Mesothelial cell of epicardium (in vitro differentiated cells): ENCODE measurements at places on chromosomes 5 and 9. TPM values are rescaled to one million over a fixed set of nuclear protein-coding genes. Genes with fewer than 3 reads are reported as not detected.

GRCh38 chr5:132294728-132295504 is 722 bp downstream of the SLC22A4 start:
- H3K27me3 ChIP-seq = peaks cover 17% of the 10 kb centered on the region
- H3K36me3 ChIP-seq = no peaks in the 10 kb centered on the region
- H3K4me1 ChIP-seq = peaks cover 24% of the 10 kb centered on the region
- peak overlapping the region; percentile 88 for H3K27ac ChIP-seq

DNA sequence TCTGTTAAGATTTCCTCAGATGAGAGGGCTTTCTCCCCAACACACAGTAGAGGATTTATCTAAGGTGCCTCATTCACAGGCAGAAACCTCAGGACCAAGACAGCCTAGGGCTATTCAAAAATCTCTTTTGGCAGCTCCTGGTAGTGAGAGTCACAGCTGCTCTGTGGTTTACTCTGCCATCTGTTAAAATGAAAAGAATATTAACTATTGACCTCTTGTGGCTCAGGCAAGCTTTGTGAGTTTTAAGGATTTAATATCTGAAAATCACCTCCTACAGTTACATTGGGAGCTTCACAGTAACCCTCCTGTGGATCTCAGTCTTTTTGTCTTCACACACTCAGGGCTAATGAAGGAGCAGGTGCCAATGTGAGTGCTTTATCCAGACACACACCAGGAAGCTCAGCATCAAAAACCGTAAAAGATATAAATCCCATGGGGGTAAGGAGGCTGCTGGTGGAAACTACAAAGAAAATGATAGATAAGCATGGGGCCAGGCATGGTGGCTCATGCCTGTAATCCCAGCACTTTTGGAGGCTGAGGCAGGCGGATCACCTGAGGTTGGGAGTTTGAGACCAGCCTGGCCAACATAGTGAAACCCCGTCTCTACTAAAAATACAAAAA is 29.7 kb downstream of the PPP1R2B start:
- H3K4me1 ChIP-seq = no peaks in the 10 kb centered on the region
- no peaks in the 10 kb centered on the region for H3K36me3 ChIP-seq
- no peak for DNase-seq
- peaks cover 30% of the 10 kb centered on the region for H3K27me3 ChIP-seq

GRCh38 chr9:114938687-114939575 is 8.5 kb upstream of the TNFSF8 start:
- H3K27me3 ChIP-seq = no peaks in the 10 kb centered on the region
- H3K36me3 ChIP-seq = no peaks in the 10 kb centered on the region
- H3K4me1 ChIP-seq = peaks cover 16% of the 10 kb centered on the region
- H3K4me3 ChIP-seq = no peak overlapping the region
- DNase-seq = no peak

- H3K27me3 ChIP-seq = no peaks in the 10 kb centered on the region
- H3K4me1 ChIP-seq = peaks cover 29% of the 10 kb centered on the region
- H3K27ac ChIP-seq = no peak overlapping the region
- no peak overlapping the region for H3K4me3 ChIP-seq
Observed at GRCh38 chr5:57850109-57850508, 367.5 kb upstream of the ACTBL2 start.

DNA sequence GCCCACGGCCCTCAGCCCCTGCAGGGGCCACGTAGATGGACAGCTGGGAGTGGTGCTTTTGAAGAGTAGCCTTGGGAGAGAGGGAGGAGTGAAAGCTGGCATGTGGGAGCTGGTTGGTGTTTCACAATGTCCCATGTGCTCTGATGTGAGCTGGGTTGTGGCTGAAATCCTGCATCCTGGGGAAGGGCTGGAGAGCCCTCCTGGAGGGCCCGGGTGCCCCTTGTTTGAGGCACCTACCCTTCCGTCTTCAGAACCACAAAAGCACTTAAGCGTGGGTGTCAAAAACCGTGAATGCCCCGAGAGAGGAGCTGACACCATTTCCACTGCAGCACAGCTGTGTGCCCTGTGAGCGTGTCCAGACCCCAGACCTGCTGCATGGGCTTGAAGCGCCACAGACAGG is 199.1 kb upstream of the ZNF618 start:
- no peaks in the 10 kb centered on the region for H3K36me3 ChIP-seq
- peaks cover 6% of the 10 kb centered on the region for H3K4me1 ChIP-seq
- H3K27ac ChIP-seq = no peak overlapping the region
- no peak overlapping the region for H3K4me3 ChIP-seq
- no peak for DNase-seq
- H3K27me3 ChIP-seq = peaks cover 40% of the 10 kb centered on the region

- H3K4me3 ChIP-seq = no peak overlapping the region
- no peak overlapping the region for H3K27ac ChIP-seq
- peaks cover 6% of the 10 kb centered on the region for H3K4me1 ChIP-seq
- H3K27me3 ChIP-seq = peaks cover 62% of the 10 kb centered on the region
- DNase-seq = no peak
- H3K36me3 ChIP-seq = no peaks in the 10 kb centered on the region
Observed at GRCh38 chr9:34385561-34386230, 9.0 kb upstream of the MYORG start.

DNA sequence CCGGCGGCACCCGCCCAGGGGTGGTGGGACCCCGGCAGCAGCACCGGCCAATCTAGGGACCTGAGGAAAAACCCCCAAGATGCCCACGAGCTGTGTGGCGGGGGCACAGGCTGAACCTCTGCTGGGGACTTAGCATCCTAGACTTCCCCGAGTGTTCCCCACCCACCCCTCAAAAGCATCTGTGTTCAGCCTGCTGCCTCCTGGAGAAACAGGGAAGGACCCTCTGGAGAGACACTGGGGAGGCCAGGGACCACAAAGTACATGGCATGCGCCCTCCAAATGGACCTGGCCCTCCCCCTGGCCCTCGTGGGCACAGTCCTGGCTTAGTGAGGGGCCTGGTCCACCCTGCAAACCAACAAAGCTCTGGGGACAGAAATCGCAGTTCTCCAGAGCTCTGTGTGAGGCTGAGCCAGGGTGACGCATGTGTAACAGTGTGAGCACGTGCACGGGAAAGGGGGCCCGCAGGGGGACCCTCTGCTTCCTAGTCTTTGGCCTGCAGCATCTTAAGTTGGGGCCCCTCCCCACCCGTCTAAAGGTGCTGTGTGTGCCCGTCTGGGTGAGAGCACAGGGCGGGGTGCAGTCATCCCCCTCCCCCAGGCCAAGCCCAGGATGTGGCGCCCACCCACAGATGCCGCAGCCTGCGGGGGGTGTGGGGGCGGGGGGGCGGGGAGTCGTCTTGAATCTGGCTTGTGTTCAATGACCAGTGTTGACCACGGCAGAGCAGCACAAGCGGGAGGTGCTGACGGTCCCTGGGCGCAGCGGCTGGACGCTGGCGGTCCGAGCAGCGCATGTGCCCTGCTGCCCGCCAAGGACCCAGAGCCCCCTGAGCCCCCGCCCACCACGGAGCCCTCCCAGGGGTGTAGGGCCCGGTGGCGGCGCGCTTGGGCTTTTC is 672 bp upstream of the KCNT1 start:
- H3K4me1 ChIP-seq = peaks cover 1% of the 10 kb centered on the region
- no peaks in the 10 kb centered on the region for H3K36me3 ChIP-seq
- peaks cover 38% of the 10 kb centered on the region for H3K27me3 ChIP-seq
- H3K4me3 ChIP-seq = no peak overlapping the region
- no peak for DNase-seq

DNA sequence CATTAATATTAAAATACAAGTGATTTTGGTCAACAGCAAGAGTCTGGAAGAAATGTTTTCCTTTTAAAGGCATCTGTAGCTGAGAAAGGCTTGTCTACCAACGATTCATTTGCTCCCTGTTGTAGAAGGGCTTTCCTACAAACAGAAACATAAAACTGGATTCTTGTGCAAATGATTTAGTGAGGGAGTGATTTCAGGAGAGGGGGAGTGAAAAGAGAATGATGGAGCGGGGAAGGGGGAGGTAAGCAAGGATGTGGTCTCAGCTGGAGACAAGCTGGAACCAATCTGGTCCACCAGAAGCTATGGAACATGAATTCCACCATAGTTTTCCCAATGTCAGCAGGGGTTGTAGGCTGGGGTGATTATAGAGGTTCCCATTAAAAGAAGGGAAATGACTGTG is 196.3 kb downstream of the FBXO4 start:
- H3K4me1 ChIP-seq = no peaks in the 10 kb centered on the region
- no peaks in the 10 kb centered on the region for H3K27me3 ChIP-seq
- H3K4me3 ChIP-seq = no peak overlapping the region

DNA sequence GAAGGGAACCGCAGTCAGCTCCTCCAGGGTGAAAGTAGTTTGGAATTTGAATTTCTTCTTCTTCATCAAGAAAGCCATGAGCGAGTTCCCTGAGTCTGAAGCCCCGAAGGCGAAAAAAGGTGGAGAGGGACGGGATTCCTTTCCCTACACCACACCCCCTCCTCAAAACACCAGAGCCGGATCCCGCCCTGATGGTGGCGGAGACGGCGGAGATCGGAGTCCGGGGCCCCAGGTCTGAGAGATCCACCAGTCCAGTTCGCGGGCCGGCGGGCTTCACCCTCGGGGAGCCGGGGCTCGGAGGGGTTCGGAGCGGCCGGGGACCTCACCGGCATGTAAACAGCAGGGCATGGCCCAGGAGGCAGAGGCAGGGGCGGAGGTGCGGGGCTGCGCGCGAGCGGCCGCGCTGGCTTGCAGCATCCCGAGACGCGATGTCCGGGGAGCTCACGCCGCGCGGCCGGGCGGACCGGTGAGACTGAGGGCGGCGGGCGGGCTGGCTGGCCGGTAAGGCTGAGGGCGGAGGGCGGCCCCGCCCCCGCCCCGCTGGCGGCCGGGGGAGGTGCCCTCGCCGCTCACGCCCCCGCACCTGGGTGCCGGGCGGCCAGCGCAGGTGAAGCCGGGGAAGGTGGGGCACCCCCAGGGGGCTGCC is 606 bp downstream of the EEIG1 start:
- DNase-seq = no peak
- peaks cover 49% of the 10 kb centered on the region for H3K4me1 ChIP-seq

DNA sequence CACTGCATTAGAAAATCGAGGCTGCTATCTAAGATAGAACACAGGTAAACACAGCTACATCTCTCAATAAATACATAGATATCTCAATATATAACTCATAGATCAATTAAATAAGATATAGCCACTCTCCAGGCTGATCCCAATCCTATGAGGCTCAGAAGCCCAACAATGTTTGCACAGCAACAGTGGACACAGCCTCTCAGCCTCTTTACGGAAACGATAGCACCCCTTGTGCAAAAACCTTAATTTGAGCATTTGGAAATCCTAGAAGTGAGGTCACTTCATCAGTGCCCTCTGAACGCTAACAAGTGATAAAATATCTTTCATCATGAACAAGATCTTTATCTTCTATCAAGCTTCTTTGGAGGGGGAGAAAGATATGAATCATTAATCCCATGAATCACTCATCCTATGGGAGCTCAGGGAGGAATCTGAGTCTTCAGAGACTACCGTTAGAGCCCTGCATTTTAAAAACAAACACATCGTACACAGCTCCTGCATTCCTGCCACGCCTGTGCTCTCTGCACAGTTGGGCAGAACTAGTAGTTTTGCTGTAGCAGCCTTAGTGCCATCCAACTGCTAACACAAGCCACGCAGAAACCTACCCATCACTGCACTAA is 71.4 kb downstream of the MED27 start:
- peaks cover 45% of the 10 kb centered on the region for H3K4me1 ChIP-seq
- H3K27ac ChIP-seq = no peak overlapping the region
- H3K4me3 ChIP-seq = no peak overlapping the region
- H3K36me3 ChIP-seq = peaks cover 5% of the 10 kb centered on the region
- DNase-seq = no peak

DNA sequence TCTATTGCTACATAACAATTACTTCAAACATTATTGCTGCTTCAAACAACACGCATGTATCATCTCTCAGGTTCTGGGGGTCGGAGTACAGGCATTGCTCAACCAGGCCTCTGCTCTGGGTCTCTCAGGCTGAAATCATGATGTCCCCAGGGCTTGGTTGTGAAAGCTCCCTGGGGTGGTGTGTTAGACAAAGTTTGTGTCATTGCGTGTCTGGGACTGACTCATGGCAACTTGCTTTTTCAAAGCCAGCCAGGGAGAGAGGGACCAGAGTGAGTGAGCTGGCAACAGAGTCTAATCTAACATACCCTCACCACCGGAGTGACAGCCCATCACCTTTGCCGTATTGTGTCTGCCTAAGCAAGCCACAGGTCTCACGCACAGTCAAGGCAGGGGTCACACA is 259.2 kb upstream of the NFIL3 start:
- no peak overlapping the region for H3K4me3 ChIP-seq
- H3K27ac ChIP-seq = no peak overlapping the region
- peaks cover 20% of the 10 kb centered on the region for H3K4me1 ChIP-seq
- H3K27me3 ChIP-seq = no peaks in the 10 kb centered on the region
- no peaks in the 10 kb centered on the region for H3K36me3 ChIP-seq
- DNase-seq = no peak

DNA sequence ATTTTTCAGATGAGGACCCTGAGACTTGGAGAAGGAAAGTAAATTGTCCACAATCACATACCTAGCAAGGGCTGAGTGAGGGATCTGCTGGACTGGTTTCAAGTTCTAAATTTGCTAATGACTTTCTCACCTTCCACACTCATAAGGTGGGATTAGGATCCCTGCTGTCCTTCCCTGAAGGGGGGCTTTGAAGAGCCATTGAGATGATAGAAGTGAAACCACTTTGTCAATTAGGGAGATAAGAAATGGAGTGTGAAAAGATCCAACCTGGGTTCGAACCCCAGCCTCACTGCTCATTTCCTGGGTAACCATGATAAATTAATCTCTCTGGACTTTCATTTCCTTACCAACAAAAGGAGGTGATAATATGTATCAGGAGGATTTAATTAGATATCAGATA is 32.7 kb upstream of the FOXE1 start:
- no peak overlapping the region for H3K4me3 ChIP-seq
- peaks cover 78% of the 10 kb centered on the region for H3K27me3 ChIP-seq
- no peaks in the 10 kb centered on the region for H3K4me1 ChIP-seq

DNA sequence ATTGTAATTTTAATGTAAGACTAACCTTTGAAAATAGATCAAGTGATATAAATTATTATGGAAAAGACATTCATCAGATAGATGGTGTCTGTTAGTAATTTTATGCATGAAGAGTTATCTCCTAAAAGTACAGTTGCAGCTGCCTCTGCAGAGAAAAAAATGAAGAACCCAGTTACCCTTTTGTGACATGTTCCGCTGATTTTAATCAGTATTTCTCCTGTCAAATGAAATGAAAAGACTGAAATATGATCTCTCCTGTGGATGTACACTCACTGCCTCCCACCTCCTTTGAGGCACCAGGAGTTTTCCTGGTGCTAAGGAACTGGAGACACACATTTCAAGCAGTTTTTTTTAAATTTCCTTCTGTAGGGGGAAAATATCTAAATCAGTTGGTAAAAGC is 277.4 kb downstream of the KIF4B start:
- H3K27me3 ChIP-seq = peaks cover 14% of the 10 kb centered on the region
- H3K4me1 ChIP-seq = peaks cover 18% of the 10 kb centered on the region
- H3K27ac ChIP-seq = peak overlapping the region; percentile 36
- no peak overlapping the region for H3K4me3 ChIP-seq

Gene INSL4
- not detected in 3 replicates for total RNA-seq

Gene C9orf43
- 0.64 to 0.95 TPM (median 0.72 TPM) in 3 replicates for total RNA-seq

Gene CNTNAP3
- 0.78 to 1.5 TPM (median 1.3 TPM) in 3 replicates for total RNA-seq

Gene SMIM33
- total RNA-seq = not detected in 3 replicates

Gene CATSPER3
- 1.1 to 1.5 TPM (median 1.4 TPM) in 3 replicates for total RNA-seq

Gene GRAMD2B
- 12.0 to 15.0 TPM (median 14.0 TPM) in 3 replicates for total RNA-seq

Gene ANKRD18A
- 0.36 to 1.6 TPM (median 0.92 TPM) in 3 replicates for total RNA-seq

Gene CD72
- total RNA-seq = 4.2 to 5.2 TPM (median 4.7 TPM) in 3 replicates

Gene NR6A1
- total RNA-seq = 5.2 to 6.2 TPM (median 5.9 TPM) in 3 replicates

Gene WASHC1
- total RNA-seq = 24.7 to 26.4 TPM (median 26.4 TPM) in 3 replicates

Gene LEAP2
- total RNA-seq = 1.9 to 2.6 TPM (median 1.9 TPM) in 3 replicates

Gene IRX1
- 68.5 to 71.5 TPM (median 68.6 TPM) in 3 replicates for total RNA-seq
